Psoas muscle (tissue), 8 donors: ENCODE measurements at places on chromosomes 13 and 19. TPM values are rescaled to one million over a fixed set of nuclear protein-coding genes. Genes with fewer than 3 reads are reported as not detected.
A peak's percentile ranks its signal among the peaks of the same experiment; 100 is the strongest.

The WDR88 gene
- total RNA-seq = not detected

- H3K4me3 ChIP-seq = no peak overlapping the region
- no peaks in the 10 kb centered on the region for H3K27me3 ChIP-seq
- peaks cover 1% of the 10 kb centered on the region for H3K4me1 ChIP-seq
- H3K36me3 ChIP-seq = peaks cover 82% of the 10 kb centered on the region
These were observed 7.2 kb downstream of the RPL36 start for GRCh38 chr19:5697022-5697889.

DNA sequence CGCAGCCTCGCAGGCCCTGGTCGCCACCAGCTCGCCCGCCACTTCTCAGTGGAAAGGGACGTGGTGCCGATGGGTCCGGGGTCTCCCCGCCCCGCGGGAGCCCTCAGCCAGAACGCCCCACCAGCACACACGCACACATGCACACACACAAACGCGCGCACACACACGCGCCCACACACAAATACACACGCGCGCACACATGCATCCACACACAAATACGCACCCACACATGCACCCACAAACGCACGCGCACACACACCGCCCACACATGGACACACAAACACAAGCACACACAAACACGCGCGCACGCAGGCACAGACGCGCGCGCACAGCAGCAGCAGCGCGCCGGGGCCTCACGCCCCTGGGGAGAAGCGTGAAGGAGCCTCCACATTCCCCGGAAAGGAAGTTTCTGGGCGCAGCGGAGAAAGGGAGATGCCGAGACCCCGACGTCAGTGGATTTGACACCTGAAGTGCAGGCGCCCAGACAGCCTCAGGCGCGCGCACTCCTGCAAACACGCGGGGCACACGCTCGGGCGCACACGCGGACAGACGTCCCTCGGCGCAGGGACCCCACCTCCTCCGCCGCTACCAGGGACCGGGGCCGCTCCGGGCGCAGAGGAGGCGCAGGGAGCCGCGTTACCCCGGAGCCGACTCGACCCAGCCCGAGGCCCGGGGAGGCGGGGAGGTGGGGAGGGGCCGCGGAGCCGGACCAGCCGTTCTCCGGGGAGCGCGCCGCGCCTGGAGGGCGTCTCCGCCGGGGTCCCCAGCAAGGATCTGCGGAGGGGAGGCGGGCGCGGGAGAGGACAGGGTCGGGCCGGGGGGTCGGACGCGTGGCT is 622 bp downstream of the RASA3 start:
- no peaks in the 10 kb centered on the region for H3K36me3 ChIP-seq
- H3K4me3 ChIP-seq = peak overlapping the region; percentile 82
- DNase-seq = no peak
- peak overlapping the region; percentile 92 for H3K27ac ChIP-seq
- H3K27me3 ChIP-seq = no peaks in the 10 kb centered on the region
- peaks cover 39% of the 10 kb centered on the region for H3K4me1 ChIP-seq

DNA sequence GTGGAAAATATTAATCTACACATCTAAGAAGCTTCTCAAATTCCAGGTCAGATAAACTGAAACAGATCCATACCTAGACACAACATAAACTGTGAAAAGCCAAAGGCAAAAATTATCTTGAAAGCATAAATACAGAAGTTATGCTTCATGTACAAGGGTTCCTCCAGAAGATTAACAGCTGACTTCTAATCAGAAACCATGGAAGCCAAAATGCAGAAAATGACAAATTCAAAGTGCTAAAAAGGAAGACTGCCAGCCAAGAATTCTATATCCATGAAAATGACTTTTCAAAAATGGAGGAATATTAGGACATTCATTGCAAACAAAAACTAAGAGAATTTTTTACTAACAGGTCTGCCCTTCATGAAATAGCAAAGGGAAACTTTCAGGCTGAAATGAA is 72.8 kb downstream of the MYO16 start:
- DNase-seq = no peak
- no peaks in the 10 kb centered on the region for H3K4me1 ChIP-seq
- no peaks in the 10 kb centered on the region for H3K27me3 ChIP-seq
- no peak overlapping the region for H3K4me3 ChIP-seq
- H3K27ac ChIP-seq = no peak overlapping the region
- no peaks in the 10 kb centered on the region for H3K36me3 ChIP-seq

The KIR3DL2 gene
- total RNA-seq = not detected

The SLC25A42 gene
- total RNA-seq = 40.2 TPM

The SLC7A9 gene
- total RNA-seq = not detected

DNA sequence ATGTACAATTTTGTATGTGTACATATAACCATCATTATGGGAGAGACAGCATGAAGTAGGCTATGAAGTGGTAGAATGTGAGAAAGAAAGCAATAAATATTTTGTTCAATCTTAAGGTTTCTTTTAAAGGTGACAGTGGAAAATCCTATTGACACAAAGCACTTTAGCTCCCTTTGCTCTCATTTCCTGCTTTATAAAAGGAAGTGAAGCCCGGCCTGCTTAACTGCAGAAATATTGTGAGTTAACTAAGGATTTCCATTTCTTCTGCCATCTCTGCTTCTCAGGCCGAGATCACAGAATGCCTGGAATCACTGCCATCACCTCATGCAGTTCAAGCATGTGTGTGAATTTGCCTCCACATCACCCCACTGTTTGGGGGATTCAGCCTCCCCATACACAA is 83.5 kb downstream of the FRY start:
- H3K4me1 ChIP-seq = peaks cover 33% of the 10 kb centered on the region
- H3K36me3 ChIP-seq = no peaks in the 10 kb centered on the region
- DNase-seq = no peak
- H3K27ac ChIP-seq = peak overlapping the region; percentile 51

GRCh38 chr13:51770681-51771417 is 33.1 kb downstream of the DHRS12 start:
- H3K4me3 ChIP-seq = no peak overlapping the region
- H3K4me1 ChIP-seq = no peaks in the 10 kb centered on the region
- H3K27me3 ChIP-seq = no peaks in the 10 kb centered on the region
- H3K36me3 ChIP-seq = peaks cover 18% of the 10 kb centered on the region
- no peak overlapping the region for H3K27ac ChIP-seq

The ITPKC gene
- total RNA-seq = 14.5 TPM

The APC2 gene
- total RNA-seq = 0.04 TPM

The SLC27A1 gene
- total RNA-seq = 18.4 TPM

- no peaks in the 10 kb centered on the region for H3K27me3 ChIP-seq
- DNase-seq = no peak
- no peak overlapping the region for H3K4me3 ChIP-seq
- H3K27ac ChIP-seq = no peak overlapping the region
These were observed 2447.7 kb downstream of the PCDH9 start for GRCh38 chr13:64782466-64782865.

The C19orf33 gene
- total RNA-seq = 3.4 TPM

- no peak for DNase-seq
- H3K4me3 ChIP-seq = no peak overlapping the region
- H3K4me1 ChIP-seq = no peaks in the 10 kb centered on the region
- H3K27ac ChIP-seq = no peak overlapping the region
- no peaks in the 10 kb centered on the region for H3K36me3 ChIP-seq
These were observed 207.0 kb downstream of the SHISA2 start for GRCh38 chr13:25844559-25845434.

DNA sequence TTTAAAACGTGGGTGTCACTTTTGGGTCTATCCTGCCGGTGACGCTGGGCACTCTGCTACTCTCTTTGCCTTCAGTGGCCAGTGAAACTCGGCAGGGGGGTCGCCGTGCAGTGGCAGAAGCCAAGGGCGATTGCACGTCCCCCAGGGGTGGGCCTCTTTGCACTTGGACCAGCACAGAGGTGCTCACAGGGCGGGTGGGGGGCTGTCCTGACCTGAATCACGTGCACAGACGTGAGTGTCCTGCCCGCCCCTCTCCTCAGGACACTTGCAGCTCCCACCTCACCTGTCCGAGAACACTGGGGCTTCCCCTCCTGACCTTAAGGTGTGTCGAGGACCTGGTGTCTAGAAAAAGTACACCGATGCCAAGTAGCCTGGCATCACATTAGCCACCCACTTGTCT is 16.1 kb downstream of the COL4A1 start:
- DNase-seq = no peak
- no peak overlapping the region for H3K4me3 ChIP-seq
- no peak overlapping the region for H3K27ac ChIP-seq
- H3K4me1 ChIP-seq = no peaks in the 10 kb centered on the region
- H3K27me3 ChIP-seq = no peaks in the 10 kb centered on the region
- H3K36me3 ChIP-seq = no peaks in the 10 kb centered on the region

- H3K27me3 ChIP-seq = no peaks in the 10 kb centered on the region
- H3K4me3 ChIP-seq = no peak overlapping the region
- no peak overlapping the region for H3K27ac ChIP-seq
- no peak for DNase-seq
- no peaks in the 10 kb centered on the region for H3K4me1 ChIP-seq
- peaks cover 2% of the 10 kb centered on the region for H3K36me3 ChIP-seq
These were observed 103.4 kb downstream of the FRY start for GRCh38 chr13:32135056-32135390.

DNA sequence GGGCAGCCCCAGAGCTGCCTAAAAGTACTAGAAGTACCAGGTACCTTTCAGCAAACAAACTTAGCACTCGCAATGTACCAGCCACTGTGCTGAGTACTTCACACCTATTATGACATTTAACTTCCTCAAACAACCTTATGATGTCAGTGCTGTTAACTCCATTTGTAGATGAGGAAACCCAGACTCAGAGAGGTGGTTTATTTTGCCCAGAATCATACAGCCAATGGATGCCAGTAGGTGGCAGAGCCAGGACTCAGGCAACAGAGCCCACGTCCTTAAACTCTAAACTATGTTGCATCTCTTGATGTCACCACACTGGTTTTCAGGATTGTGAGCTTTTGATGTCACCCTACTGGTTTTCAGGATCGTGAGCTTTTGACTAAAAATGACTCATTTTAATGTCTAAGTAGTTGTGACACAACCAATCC is 78.9 kb downstream of the FLT1 start:
- H3K27me3 ChIP-seq = no peaks in the 10 kb centered on the region
- no peaks in the 10 kb centered on the region for H3K36me3 ChIP-seq
- no peaks in the 10 kb centered on the region for H3K4me1 ChIP-seq

DNA sequence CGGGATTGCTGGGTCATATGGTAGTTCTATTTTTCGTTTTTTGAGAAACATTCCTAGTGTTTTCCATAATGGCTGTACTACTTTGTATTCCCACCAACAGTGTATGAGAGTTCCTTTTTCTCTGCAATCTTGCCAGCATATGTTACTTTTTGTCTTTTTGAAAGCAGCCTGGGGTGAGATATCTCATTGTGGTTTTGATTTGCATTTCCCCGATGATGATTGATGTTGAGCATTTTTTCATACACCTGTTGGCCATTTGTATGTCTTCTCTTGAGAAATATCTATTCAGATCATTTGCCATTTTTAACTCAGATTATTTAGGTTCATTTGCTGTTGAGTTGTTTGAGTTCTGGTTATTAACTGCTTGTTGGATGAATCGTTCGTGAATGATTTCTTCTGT is 18.5 kb upstream of the ATP12A start:
- no peak for DNase-seq
- H3K4me3 ChIP-seq = no peak overlapping the region
- H3K36me3 ChIP-seq = no peaks in the 10 kb centered on the region

The TMC4 gene
- total RNA-seq = 0.74 TPM

DNA sequence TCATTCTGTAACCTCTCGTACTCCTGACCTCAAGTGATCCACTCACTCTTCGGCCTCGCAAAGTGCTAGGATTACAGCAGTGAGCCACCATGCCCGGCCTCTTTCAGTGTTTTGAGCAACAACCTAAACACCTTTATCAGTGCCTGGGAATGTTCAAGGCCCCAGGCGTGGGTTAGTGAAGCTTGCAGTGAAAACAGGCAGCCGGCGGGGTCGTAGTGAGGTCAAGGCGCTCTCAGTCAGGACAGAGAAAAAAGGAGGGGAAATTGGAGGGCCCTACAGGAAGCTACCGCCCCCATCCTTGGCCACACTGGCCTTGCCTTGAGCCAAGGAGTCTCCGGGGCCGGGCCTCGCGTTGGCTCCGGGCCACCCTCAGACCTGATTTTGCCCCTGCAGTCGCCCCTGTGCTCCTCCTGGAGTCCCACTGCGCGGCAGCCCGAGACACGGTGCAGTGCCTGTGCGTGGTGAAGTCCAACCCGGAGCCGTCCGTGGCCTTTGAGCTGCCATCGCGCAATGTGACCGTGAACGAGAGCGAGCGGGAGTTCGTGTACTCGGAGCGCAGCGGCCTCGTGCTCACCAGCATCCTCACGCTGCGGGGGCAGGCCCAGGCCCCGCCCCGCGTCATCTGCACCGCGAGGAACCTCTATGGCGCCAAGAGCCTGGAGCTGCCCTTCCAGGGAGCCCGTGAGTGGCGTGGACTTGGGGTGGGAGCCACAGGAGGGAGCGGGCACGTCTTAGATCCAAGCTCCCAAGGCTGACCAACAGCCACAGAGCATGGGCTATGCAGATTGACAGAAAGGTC is 17.7 kb downstream of the MAG start:
- no peak overlapping the region for H3K27ac ChIP-seq
- DNase-seq = no peak
- no peaks in the 10 kb centered on the region for H3K27me3 ChIP-seq
- H3K4me3 ChIP-seq = no peak overlapping the region
- H3K4me1 ChIP-seq = no peaks in the 10 kb centered on the region
- no peaks in the 10 kb centered on the region for H3K36me3 ChIP-seq

DNA sequence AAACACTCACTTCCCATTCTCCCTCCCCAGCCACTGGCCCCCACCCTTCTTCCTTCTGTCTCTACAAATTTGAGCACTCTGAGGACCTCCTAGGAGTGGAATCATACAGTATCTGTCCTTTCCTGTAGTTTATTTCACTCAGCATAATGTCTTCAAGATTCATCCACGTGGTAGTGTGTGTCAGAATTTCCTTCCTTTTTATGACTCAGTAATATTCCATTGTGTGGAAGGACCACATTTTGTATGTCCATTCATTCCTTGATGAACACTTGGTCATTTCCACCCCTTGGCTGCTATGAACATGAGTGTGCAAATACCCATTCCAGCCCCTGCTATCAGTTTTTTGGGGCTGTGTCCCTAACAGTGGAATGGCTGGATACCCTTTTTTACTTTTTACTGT is 9.8 kb downstream of the KLF2 start:
- H3K4me3 ChIP-seq = no peak overlapping the region
- H3K27ac ChIP-seq = no peak overlapping the region
- H3K27me3 ChIP-seq = no peaks in the 10 kb centered on the region
- H3K4me1 ChIP-seq = peaks cover 18% of the 10 kb centered on the region
- no peak for DNase-seq
